ENCODE measurements at places on chromosomes 11 and 22.

DNA sequence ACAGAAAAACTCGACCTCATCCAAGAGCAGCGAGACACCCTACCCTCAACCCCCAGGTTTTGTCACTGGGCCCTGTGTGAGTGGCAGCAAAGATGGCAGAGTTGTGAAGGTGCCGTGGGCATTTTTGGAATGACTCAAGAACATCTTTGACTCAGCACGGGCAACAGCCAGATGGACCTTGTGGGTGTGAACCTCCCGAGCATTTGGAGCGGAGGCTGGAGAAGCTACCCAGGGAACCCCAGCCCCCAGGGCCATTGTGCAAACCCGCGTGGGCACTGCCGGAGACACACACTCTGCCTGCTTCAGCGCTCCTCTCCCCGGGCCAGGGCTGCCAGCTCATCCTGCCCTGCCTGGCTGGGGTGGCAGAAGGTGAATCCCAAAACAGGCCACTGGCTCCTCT lies 66.1 kb downstream of the PANX1 start:
- no peak for DNase-seq

GRCh38 chr11:102036757-102037156 lies 10.5 kb upstream of the CFAP300 start:
- no peak for DNase-seq

- no peak for DNase-seq
Measured at GRCh38 chr11:35304386-35304775, 115.0 kb downstream of the SLC1A2 start.

DNA sequence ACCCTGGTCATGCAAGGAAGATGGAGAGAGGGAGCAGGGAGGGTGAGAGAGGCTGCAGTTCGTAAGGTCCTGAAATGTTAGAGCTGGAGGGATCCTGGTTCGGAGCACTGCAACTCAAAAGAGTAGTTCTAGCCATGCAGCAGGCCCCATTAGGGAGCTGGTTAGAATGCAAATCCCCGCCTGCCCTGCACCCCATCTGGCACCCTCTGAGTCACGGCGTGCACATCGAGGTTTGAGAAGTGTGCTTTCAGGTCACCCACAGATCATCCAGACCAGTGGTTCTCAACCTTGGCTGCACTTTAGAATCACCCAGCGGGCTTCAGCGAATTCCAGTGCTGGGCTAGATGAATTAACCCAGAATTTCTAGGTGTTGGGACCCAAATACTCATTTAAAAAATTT lies 48.2 kb downstream of the ST3GAL4 start:
- no peak for DNase-seq

DNA sequence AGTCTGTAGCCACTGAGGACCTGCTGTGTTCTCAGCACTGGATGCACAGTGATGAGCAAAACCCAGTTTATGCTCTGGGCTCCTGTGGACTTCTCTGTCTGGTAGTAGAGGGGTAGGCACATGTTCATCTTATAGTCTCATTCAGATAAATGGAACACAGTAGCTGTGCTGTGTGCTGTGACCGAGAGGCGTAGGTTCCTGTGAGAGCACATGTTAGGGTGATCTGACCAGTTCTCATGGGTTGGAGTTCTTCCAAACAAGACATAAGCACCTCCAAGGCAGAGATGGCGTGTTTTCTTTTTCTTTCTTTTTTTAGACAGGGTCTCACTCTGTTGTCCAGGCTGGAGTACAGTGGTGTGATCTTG lies 154.8 kb upstream of the RASSF10 start:
- DNase-seq: no peak

DNA sequence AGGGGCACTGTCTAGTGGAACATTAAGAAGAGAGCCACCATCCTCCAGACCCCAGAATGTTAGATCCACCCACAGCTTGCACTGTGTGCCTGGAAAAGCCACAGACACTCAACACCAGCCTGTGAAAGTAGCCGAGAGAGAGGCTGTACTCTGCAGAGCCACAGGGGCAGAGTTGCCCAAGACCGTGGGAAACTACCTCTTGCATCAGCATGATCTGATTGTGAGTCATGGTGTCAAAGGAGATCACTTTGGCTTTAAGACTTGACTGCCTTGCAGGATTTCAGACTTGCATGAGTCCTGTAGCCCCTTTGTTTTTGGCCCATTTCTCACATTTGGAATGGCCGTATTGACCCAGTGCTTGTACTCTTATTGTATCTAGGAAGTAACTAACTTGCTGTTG lies 115.9 kb upstream of the CCDC179 start:
- DNase-seq: no peak

GRCh38 chr22:17366830-17367229 lies 2.4 kb upstream of the CECR2 start:
- no peak for DNase-seq

GRCh38 chr22:20889025-20889704 lies 28.0 kb upstream of the CRKL start:
- no peak for DNase-seq

DNA sequence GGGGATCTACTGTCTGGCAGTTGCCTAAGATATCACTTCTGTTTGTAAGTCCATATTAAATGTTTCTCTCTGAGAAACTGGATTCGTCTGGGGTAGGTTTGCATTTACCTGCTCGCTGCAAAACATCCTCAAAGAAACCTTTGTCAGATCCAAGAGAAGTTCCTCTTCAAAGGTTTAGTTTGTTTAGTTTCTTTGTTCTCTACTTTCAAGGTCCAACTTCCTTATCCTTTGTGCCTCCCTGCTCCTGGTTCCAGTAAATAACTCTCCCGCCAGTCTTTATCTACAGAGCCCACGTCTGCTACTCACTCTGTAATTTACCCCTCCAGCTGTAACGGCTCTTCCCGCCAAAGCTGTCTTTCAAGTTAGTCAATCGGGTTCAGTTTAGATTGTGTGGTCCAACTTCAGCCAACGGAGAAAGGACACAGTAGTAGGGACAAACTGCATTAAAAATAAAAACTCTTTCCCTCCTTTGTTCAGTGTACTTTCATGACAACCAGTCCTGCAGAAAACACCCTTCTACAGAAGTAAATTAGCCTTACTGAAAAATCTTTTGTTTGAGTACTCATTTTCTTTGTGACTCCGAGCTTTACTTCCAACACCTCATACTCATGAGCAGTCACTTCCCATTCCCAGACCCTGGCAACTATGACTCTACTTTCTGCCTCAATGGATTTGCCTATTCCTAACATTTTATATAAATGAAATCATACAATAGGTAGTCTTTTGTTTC lies 41.0 kb downstream of the TMPRSS5 start:
- DNase-seq: no peak

All from NCI-H510A treated with DMSO at 0.1 percent for 48 hours (cell line).